Activated CD4-positive, alpha-beta memory T cell treated with anti-CD3 and anti-CD28 coated beads, Interleukin-2, amount 10 ng/mL, durations not matched to agents 7 days and 5 days (primary cell): ENCODE measurements at places on chromosomes 1 and 21.
A peak's percentile ranks its signal among the peaks of the same experiment; 100 is the strongest.

- DNase-seq = no peak
Observed at GRCh38 chr1:175198332-175198731, 5.8 kb upstream of the KIAA0040 start.

- DNase-seq = no peak
Observed at GRCh38 chr1:239563681-239564080, 177.3 kb downstream of the CHRM3 start.

DNA sequence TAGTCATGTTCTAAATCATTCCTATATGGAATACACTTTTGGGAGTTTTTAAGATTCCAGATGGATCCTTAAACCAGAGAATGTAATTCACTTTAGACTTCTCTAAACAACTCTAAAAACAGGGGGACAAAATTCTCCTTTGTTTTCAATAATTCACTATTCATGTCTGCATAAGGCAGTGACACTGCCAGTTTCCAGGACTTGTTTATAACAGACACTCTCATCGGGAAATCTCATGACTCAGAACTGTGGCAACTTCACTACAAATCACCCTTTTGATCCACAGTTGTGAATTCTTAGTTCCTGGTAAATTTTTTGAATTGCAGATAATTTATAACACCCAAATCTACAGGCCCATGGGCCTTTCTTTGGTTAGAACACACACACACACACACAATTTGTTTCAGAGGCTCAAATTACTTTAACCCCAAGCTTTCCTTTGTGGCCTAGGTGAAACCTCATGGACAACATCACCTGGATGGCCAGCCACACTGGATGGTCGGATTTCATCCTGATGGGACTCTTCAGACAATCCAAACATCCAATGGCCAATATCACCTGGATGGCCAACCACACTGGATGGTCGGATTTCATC, at the start of gene OR2T4:
OR2T4 (plus strand) TSS at position 545 of the 595 bp plus-strand sequence; CDS start at position 545, 0 bp downstream.
- no peak for DNase-seq

DNA sequence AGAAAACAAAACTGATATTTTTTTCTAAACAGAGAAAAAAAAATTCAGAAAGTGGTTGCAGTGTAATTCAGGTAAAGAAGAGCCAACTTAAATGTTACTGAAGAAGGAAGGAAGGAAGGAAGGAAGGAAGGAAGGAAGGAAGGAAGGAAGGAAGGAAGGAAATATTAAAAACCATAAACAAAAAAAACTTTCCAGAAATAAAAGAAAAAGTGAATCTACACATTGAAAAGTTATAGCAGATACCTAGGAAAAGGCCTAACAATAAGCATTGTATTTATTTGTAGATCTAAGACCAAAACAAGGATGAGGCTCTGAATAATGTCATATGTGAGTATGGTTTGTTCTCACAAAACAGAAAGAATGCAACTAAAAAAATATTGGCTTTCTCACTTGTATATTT, 345.4 kb upstream of the NR5A2 start:
- DNase-seq = no peak

DNA sequence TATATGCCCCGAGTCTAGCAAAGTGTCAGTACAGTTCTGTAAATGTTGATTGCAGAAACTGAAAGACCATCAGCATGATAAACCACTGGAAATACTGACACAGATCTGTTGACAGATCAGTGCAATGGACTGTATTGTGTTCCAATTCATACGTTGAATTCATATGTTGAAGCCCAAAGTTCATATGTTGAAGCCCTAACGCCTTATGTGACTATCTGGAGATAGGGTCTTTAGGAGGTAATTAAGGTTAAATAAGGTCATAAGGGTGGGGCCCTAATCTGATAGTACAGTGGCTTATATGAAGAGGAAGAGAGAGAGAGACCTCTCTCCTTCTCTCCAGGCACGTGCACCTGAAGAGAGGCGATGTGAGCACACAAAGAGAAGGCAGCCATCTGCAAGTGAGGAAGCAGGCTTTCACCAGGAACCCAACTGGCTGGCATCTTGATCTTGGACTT, 144.7 kb downstream of the MRPL39 start:
- no peak for DNase-seq

- no peak for DNase-seq
Observed at GRCh38 chr1:214510914-214511638, 40.3 kb downstream of the PTPN14 start.

DNA sequence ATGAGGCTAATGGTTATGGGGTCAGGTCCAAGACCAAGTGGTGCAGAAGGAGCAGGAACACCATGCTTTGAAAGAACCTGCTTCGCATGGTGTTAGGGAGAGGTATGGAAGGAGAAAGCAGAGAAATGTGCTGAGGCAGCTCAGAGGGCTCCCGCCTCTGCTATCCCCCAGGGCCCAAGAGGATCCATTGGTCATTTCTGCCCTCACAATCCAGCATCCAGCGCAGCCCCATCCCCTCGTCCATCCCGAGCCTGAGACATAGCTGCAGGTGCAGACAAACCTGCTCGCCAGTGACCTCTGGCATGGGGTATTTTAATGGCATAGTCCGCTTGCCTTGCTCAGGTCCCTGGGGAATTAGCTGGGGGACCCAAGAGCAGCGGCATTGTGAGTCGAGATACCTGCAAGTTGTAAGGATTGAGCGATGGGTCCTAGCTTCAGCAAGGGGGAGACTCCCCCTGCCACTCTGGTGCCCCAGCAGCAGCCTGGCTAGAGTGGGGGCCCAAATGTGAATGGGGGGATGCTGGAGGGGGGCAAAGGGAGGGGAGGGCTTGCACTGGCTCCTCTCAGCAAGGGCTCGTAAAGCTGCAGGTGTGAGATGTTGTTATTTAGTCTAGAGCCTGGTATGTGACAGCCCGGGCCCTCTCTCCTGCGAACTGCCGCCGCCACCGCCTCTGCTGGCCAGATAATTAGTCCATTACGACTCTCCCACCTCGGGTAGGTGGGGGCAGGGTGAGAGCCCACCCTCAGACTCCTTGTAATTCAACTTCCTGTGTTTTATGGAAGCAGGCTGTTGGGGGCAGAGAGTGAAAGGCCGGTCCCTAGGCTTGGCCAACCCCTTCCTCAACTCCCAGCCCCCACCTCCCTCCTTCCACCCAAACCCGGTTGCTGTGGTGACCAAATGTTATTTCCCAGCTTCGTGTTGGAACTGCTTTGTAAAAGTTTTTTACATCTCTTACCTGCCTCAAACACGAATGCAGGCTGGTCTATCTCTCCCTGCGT, 118.8 kb downstream of the RNF220 start:
- DNase-seq = no peak

- no peak for DNase-seq
Observed at GRCh38 chr1:178283409-178283808, 189.5 kb downstream of the RASAL2 start.

- DNase-seq = peak; percentile 48
Observed at GRCh38 chr1:30748699-30749401, 8.7 kb downstream of the LAPTM5 start.

DNA sequence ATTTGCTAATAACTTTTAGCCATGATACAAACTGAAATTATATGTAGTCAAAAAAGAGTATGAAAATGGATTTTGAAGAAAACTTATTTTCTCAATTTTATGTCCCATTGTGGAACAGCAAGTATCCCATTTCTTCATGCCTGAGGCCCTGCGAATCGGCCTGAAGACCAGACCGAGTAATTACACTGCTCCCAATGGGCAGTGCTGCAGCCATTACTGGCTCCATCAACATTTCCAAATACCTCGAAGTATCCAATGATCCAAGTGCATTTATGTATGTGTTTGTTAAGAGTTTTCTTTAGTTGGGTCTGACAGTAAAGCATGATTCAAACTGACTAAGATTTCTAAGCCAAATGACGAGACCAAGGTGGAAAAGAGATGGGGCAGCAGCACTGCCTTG, 44.4 kb downstream of the HSF2BP start:
- no peak for DNase-seq

- no peak for DNase-seq
Observed at GRCh38 chr1:15757575-15758342, 836 bp upstream of the FBLIM1 start.

GRCh38 chr1:28326984-28327383, 1.9 kb upstream of the MED18 start:
- DNase-seq = no peak

GRCh38 chr1:191870490-191870889, 287.8 kb upstream of the RGS18 start:
- DNase-seq = no peak

GRCh38 chr21:42708107-42708506, 54.7 kb downstream of the PDE9A start:
- no peak for DNase-seq

GRCh38 chr1:9280015-9280860, 12.5 kb upstream of the SPSB1 start:
- peak; percentile 72 for DNase-seq

DNA sequence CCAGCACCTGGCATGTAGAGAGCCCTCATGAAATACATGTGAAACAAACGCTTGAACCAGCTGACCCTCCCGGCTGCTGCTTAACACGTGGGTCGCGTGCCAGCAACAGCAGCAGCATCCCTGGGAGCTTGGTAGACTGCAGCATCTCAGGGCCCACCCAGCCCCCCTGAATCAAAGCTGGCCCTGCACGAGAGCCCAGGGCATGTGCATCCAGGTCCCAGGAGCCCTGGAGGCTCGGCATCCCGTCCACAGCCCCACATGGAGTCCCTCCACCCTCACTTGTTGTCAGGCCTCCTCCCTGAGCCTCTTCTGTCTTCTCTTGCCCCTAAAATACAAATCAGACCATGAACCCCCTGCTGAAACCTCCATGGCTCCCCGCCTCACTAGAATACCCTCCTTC, 123.1 kb downstream of the MATN1 start:
- no peak for DNase-seq

DNA sequence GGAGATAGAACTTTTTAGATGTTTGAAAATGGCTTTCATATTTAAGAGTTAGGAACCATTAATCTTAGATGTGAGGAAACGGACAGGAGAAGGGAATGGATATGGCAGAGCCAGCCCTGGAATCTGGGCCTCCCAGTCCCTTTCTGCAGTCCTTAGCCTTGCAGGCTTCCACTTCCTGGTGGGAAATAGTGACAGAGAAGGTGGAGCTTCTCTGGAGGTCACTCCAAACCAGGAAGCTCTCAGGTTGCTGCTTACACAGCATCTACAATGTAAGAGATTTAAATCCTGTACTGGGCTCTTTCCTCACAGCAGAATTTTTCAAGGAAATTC, 2.5 kb downstream of the S100A11 start:
- no peak for DNase-seq

GRCh38 chr1:84540759-84541158, 33.5 kb downstream of the CTBS start:
- DNase-seq = no peak

- no peak for DNase-seq
Observed at GRCh38 chr21:32279377-32279680, 480 bp upstream of the MIS18A start.

DNA sequence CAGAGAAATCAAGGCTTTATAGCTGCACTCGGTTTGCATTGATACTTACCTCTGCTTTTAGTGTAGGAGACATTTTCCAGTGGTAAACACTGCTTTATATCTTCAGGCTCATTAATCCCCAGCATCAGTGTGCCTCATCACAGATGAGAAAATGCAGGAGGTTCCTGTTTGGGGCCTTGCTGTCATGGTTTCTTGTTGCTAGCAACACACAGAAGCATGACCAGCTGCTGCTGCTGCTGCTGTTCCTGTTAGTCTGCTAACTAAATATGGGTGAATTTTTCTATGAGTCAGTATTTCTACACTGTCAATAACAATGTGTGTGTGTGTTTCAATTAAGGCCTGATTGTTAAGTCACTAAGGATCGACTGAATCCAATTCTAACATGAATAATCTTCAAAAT, 85.8 kb upstream of the RGS1 start:
- no peak for DNase-seq

GRCh38 chr1:109791495-109792043, 27.8 kb upstream of the EPS8L3 start:
- no peak for DNase-seq

GRCh38 chr1:3668585-3669300, 16.4 kb downstream of the TP73 start:
- no peak for DNase-seq

DNA sequence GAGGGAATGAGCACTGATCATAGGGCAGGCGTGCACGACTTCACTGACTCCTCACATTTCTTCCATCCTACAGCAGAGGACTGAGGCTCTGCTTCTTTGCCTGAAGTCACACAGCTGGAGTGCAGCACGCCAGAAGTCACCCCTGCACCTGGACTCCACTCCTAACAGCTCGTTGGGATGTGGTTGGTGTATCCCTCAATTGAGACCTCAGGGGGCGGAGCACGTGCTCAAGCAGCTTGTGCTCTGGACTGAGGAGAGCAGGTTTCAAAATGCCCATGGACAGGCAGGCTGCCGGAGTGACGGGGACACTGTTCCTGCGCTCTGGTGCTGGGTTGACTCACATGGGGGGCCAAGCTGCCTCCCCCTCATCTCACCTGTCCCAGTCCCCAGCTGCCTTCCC, 13.9 kb downstream of the CHIT1 start:
- no peak for DNase-seq

- DNase-seq = no peak
Observed at GRCh38 chr1:101311146-101311920, 74.5 kb downstream of the S1PR1 start.

- DNase-seq = no peak
Observed at GRCh38 chr1:70140894-70141293, 64.5 kb downstream of the LRRC40 start.
